ENCODE measurements at places on chromosomes 4 and X. TPM values are rescaled to one million over a fixed set of nuclear protein-coding genes. Genes with fewer than 3 reads are reported as not detected.
A peak's percentile ranks its signal among the peaks of the same experiment; 100 is the strongest.

TMPRSS11F gene
- 0.34 TPM for total RNA-seq

KLHL13 gene
- 10.7 TPM for total RNA-seq

POLN gene
- 3.8 TPM for total RNA-seq

PCDH7 gene
- total RNA-seq, result 44.3 TPM

DNA sequence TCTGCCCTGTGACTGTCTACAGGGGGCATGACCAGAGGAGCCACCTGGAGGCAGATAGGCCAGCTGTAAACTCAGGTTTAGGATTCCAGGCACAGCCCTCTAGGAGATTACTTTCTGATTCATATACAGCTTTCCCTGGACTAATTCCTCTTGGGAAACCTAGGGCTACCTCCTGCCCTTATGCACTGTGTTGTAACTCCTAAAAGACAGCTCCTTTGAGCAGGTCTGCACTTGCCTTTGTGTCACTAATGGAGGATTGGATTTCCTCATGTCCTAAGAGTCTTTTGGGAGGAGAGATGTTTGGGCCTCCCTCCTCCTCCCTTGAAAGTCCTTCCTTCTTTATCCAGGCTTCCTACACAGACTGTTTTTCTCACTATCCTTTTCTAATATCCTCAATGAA, 202.0 kb downstream of the PCDH19 start:
- no peak overlapping the region for H3K4me3 ChIP-seq
- no peak overlapping the region for H3K27ac ChIP-seq
- no peak for DNase-seq
- H3K36me3 ChIP-seq, result no peaks in the 10 kb centered on the region
- no peaks in the 10 kb centered on the region for H3K27me3 ChIP-seq

DNA sequence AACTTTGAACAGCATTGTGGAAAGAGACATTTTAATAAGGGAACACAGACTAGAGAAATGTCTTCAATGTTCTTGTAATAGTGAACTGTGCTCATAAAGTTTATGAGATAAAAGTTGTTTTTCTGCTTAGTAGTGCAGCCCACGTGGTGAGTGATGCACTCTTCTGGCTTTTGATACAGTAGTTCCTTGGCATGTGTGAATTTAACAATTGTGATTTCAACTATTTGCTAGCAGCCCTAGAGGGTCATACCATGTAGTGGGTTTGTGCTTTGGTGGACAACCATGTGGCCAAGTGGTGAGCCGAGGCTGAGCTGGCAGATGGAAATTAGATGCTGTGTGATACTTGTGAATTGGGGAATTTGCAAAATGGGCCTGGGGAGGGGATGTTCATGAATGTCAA, 116.2 kb upstream of the SLC4A4 start:
- no peak overlapping the region for H3K27ac ChIP-seq
- H3K36me3 ChIP-seq, result no peaks in the 10 kb centered on the region
- H3K27me3 ChIP-seq, result no peaks in the 10 kb centered on the region

DNA sequence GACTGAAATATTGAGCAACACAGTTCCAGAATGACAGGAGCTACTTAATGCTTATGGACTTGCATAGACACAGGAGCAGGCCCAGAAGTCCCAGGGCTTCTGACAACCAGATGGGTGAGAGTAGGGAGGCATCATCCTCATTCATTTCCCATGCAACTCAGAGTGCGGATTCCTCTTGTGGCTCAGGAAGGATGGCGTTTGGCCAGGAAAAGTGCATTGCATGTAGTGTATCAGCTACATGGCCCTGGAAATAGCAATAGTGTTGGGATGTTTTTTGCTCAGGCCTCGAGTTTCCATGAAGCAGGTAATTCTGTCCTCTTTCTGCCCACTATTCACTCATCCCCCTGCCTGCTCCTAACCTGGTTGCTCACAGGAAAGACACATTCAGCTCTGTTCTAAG, 136.6 kb downstream of the PDGFRA start:
- no peak overlapping the region for H3K27ac ChIP-seq
- no peak for DNase-seq
- H3K27me3 ChIP-seq, result no peaks in the 10 kb centered on the region
- no peaks in the 10 kb centered on the region for H3K4me1 ChIP-seq
- no peaks in the 10 kb centered on the region for H3K36me3 ChIP-seq
- no peak overlapping the region for H3K4me3 ChIP-seq

DNA sequence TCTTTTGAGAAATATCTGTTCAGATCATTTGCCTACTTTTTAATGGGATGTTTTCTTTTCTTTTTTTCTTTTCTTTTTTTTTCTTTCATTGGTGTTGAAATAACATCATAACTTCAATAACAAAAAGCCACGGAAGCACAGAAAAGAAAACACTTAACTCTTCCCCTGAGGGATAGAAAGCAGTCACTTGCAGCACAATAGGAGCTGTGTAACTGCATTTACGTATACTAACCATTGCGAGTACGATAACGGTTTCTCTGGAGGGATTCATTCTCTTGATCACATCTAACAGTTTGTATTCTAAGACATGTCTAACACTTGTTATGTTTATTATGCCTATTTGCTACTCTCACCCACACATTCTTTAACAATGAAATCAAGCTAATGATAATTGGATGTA, 27.3 kb downstream of the C4orf46 start:
- no peak overlapping the region for H3K4me3 ChIP-seq
- no peak for DNase-seq
- no peak overlapping the region for H3K27ac ChIP-seq
- H3K4me1 ChIP-seq, result no peaks in the 10 kb centered on the region

GRCh38 chr4:176788248-176788647, 4.5 kb downstream of the VEGFC start:
- H3K4me3 ChIP-seq, result no peak overlapping the region
- no peak overlapping the region for H3K27ac ChIP-seq
- no peaks in the 10 kb centered on the region for H3K4me1 ChIP-seq
- no peaks in the 10 kb centered on the region for H3K36me3 ChIP-seq
- no peaks in the 10 kb centered on the region for H3K27me3 ChIP-seq
- no peak for DNase-seq

DNA sequence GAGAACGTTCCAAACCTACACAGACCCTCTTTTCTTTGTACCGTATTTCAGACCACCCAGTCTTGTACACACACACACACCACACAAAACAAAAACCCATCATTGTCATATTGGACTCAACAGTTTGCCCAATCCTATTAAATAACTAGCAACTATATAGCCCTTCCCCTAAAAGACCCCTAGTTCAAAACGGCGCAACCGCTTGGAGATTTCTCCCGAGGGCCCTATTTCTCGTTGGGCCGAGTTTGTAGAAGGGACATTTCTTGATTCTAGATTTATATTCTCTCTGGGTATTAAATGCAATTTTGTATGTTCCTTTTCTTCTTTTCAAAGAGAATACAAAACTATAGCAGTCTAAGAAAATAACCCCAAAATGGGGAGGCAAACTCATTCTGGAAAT, 547 bp upstream of the PDGFRA start:
- H3K36me3 ChIP-seq, result no peaks in the 10 kb centered on the region
- H3K27ac ChIP-seq, result no peak overlapping the region
- peaks cover 20% of the 10 kb centered on the region for H3K27me3 ChIP-seq
- DNase-seq, result no peak
- H3K4me3 ChIP-seq, result no peak overlapping the region

GRCh38 chr4:137635601-137636000, 103.3 kb upstream of the PCDH18 start:
- no peak overlapping the region for H3K4me3 ChIP-seq
- DNase-seq, result no peak
- H3K27me3 ChIP-seq, result no peaks in the 10 kb centered on the region

GRCh38 chrX:119236623-119237561, 807 bp downstream of the PGRMC1 start:
- H3K27me3 ChIP-seq, result no peaks in the 10 kb centered on the region
- DNase-seq, result peak; percentile 18
- no peaks in the 10 kb centered on the region for H3K4me1 ChIP-seq
- H3K36me3 ChIP-seq, result no peaks in the 10 kb centered on the region
- peak overlapping the region; percentile 59 for H3K4me3 ChIP-seq
